ENCODE measurements at places on chromosomes 12 and 14.

DNA sequence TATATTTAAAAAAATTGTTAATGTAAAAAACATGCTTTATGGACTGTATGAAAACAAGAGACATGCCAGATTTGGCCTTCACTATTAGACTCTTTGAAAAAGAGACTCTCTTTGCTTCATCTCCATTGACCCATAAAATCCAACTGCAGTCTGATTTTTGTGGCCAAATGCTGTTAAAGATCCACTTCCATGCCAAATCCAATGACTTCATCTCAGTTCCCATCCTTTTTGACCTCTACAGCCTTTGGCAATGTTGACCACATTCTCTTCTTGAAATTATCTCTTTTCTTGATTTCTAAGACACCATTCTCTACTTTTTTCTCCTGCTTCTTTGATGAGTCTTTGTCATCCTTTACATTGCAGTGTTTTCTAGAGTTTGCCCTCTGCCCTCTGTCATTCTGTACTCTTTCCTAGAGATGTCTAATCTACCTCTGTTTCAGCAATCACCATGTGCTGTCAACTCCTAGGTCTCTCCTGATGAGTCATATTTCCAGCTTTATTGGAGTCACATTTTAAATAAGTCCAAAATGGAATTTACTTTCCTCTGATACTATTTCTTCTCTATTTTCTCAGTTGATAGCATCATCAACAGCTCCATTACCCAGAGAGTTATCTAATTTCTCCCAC, 2.4 kb downstream of the TMPRSS12 start:
- no peak for DNase-seq

DNA sequence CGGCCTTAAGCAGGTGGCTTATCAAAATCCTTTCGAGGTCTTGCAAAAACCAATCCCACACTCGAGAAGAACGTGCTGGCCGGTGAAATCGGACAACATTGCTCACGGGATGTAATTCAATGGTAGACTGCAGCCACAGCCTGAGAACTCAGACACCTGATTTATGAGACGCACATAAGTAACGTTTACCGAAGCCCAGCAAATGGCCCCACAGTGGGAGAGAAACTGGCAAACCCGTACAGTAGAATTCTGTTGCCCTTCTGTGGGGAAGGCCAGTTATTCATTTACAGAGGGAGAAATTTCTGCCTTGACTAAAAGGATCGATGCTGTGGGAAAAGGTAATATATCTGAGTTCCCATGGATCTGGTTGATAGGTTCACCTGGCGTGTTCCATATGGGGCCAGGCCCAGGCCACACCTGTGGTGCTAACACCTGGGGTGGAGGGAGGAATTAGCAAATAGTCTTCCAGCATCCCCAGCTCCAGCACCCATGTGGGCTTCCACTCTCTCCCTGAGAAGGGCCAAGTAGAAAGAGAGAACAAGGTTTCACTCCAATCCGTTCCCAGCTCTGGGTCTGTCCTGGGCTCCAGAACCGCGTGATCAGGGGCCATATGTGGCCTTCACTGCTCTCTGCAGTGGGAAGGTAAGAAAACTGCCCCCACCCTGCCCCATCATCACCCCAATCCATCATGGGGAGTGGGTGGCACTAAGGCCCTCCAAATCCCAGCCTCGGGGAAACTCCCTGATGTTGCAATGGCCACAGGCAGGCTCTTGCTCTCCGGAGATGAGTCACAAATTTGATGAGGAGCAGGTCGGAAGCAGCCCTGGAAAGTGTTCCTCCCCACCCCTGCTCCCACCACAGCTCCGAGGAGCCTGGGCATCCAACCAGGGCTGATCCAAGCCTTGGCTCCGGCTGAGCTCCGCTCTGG, 12.7 kb downstream of the BDKRB1 start:
- DNase-seq: peak; percentile 29

GRCh38 chr14:25042362-25043299, 7.3 kb downstream of the STXBP6 start:
- DNase-seq: peak; percentile 17

GRCh38 chr12:116194935-116195431, 82.5 kb downstream of the MED13L start:
- DNase-seq: no peak

- DNase-seq: peak; percentile 35
Measured at GRCh38 chr14:100025111-100025510, 40.1 kb upstream of the EVL start.

- no peak for DNase-seq
Measured at GRCh38 chr12:40727774-40728483, 35.7 kb downstream of the CNTN1 start.

- DNase-seq: no peak
Measured at GRCh38 chr12:100254876-100255275, 12.0 kb downstream of the DEPDC4 start.

DNA sequence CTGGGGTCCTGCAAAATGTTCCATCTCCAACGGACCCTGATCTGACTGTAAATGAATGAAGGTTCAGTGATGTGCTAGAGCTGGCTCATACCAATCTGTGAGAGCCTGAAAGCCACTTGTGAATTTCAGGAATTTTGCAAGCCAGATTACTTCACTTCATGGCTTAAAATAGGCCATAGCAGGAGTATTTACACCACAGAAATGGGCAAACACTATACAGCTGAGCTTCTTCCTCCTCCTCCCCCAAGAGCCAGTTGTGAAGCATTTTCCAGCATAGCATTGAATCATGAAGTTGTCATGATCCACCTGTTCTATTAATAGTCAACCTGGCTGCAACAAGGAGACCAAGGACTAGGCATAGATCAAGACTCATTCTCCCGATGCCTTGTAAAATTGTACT, 141.3 kb upstream of the RASSF8 start:
- no peak for DNase-seq

- no peak for DNase-seq
Measured at GRCh38 chr12:115074617-115075016, 390.6 kb upstream of the TBX3 start.

Measured in cerebellar cortex (tissue), 1 donor.